Naive thymus-derived CD8-positive, alpha-beta T cell (primary cell): ENCODE measurements at places on chromosomes 4 and X.

DNA sequence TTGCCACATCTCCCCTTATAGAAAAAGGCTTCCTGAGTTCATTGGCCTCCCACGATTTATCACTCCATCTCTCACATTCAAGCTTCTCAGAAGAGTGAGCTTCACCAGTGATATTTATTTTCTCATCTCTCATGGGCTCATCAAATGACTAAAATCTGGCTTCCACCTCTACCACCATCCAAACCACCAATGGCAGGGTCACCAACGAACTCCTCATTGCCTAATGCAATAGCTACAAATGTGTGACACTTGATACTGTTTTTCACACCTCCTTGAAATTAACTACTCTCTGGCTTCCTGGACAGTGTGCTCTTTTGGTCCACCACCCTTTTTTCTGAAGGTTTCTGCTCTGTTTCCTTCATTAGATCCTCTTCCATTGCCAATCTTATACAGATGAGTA, 129.0 kb downstream of the SH2D1A start:
- no peak for DNase-seq

- no peak for DNase-seq
Measured at GRCh38 chr4:40858962-40859361, 109.2 kb downstream of the NSUN7 start.

- DNase-seq = no peak
Measured at GRCh38 chr4:38129460-38130227, 169.4 kb downstream of the PTTG2 start.

DNA sequence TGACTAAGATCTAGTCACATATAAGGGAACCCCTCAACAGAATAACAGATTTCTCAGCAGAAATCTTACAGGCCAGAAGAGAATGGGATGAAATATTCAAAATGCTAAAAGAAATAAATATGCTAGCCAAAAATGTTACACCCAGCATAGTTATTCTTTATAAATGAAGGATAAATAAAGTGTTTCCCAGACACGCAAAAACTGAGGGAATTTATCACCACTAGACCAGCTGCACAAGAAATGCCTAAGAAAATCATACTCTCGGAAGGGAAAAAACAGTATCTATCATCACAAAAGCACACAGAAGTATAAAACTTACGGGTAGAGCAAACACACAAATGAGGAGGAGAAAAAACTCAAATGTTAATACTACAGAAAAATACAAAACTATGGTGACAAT, 162.1 kb downstream of the HHIP start:
- DNase-seq = no peak

GRCh38 chrX:72238183-72238582, 644 bp downstream of the ERCC6L start:
- no peak for DNase-seq

DNA sequence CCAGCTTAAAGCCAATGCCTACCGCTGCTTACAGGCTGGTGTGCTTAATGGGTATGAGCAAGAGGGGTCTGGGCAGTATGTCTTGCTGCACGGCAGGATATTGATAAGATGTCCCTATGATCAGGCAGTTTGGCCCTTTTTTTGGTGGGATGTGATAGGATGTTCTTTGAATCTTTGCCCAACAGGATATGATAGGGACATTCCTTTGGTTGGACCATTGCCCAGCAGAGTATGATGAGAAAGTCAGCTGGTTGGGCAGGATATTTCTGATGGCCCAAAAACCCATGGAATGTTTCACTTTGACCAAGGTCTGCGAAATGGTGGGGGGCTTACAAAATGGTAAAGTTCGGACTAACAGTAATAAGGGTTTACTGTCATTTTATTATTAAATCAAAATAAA, 1060.6 kb downstream of the STIM2 start:
- no peak for DNase-seq

DNA sequence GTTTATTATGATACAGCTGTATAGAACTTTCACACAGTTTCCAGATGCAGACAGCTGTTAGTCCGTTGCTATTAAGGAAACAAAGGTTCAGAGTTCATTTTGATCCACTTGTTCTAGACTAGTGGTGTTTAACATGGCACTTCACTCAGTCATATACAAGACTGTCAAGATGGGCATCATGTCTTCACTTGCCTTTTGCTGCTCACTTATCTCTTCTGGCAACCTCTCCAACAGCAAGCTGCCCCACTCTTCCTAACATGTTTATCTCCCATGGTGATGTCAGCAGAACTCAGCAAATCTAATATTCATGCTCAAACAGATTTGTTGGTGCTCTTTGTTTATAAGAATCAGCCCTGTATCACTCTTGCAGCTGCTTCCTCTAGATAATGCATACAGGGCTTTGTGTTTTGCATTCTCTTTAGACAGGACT, 236.2 kb upstream of the HAND2 start:
- DNase-seq = no peak

- DNase-seq = no peak
Measured at GRCh38 chr4:82811392-82811791, 12.8 kb upstream of the SCD5 start.

GRCh38 chr4:108396900-108397497, 223.4 kb upstream of the RPL34 start:
- DNase-seq = no peak

- DNase-seq = no peak
Measured at GRCh38 chr4:17595471-17596005, 18.5 kb downstream of the LAP3 start.

GRCh38 chr4:112357897-112358296, 60.7 kb downstream of the ALPK1 start:
- DNase-seq = no peak

DNA sequence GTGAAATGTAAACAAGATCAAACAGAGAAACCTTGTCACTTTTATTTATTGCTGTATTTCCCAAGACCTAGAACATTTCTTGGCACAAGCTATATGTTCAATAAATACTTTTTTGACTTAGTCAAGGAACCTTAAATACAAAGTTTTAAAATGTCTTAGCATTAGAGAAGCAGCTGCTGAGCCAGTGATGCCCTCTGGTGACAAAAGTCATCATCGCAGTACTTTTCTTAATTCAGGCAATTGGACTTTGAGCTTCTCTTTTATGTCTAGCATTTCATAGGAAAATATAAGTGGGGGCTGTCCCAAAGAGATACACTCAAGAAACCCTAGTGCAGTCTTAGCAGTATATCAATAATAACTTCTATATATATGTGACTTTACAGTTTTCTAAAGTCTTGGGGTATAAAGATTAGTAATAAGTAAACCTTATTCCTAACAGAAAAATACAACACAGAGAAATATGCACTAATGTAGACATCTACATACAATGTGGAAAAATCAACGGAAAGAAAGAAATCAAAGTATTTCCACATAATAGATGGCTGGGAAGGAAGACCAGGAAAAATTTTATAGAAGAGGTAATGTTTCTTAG, 118.4 kb downstream of the DTHD1 start:
- no peak for DNase-seq

DNA sequence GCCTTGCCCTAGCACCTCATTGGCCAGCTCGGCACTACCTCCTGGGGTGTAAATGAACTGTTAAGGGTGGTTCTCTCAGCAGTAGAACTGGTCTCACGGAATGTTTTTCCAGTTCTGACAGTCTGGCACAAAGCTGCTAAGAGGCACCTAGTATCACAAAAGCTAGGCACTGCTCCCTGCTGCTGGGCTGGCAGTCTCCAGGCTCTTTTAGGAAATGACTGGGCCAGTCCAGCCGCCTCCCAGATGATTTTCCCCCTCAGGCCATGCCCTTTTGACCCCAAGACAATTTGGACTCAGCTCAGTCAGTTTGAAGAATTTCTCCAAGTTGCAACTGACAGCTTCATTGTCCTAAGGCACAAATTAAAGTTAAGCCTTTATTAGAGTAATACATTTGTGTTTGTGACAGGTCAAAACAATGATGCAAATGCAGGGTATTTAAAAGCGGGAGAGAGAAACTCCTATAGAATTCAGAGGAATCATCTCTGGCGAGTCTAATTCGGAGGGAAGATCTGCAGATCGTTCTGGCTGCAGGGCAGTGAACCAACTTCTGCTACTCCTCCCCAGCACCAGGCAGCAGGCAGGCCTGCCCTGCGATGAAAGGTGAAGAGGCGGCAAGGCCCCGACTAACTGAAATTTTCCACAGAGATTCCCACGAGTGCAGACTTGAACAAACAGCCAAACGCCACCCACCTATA, 7.9 kb downstream of the FRMD7 start:
- no peak for DNase-seq

DNA sequence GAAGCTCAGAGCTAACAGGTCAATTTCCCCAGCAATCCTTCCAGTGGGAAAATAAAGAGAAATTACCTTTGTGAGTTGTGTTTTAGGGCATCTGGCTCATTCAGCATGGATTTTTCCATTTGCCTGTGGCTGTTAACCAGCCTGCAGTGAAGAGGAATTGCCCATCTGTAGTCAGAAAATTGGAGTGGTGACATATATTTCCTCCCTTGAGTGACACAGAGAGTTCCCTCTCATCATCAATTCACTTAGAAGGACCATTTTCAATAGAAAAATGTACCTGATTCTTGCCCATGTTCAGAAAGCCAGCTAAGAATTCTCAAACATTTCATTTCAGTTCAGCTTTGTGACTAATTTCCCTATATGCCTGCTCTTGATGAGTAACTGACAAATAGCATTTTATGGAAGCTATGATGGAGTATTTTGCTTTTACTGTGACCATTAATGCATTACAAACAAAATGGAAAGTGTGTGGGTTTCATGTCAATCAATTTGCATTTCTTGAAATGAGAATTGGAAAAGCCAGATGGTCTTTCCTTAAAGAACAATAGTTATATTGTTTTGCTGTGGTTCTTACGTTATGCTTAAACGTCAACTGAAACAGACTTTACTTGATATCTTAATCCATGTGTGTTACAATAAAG, 155.8 kb downstream of the NWD2 start:
- DNase-seq = no peak

DNA sequence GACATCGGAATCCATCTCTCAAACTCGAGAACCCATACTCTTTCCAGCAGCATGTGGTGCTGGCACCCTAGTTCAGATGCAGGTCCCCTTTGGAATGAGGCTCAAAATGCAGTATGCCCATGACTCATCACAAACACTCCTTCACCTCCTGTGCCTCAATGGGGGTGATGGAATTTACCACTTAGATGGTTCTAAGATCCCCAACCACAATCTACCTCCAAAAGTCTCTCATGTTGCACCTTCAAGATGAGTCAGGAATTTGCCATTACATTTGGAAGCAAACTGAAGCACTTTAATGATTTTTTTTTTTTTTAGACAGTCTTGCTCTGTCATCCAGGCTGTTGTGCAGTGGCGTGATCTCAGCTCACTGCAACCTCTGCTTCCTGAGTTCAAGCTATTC, 8.5 kb upstream of the MID1 start:
- no peak for DNase-seq

- DNase-seq = no peak
Measured at GRCh38 chr4:2330091-2331042, 68.5 kb upstream of the MXD4 start.

- no peak for DNase-seq
Measured at GRCh38 chr4:26748811-26749210, 111.8 kb upstream of the STIM2 start.

- no peak for DNase-seq
Measured at GRCh38 chrX:70087857-70088630, 25.8 kb downstream of the OTUD6A start.

- no peak for DNase-seq
Measured at GRCh38 chrX:40987413-40987812, 97.8 kb upstream of the USP9X start.

GRCh38 chr4:140305053-140305452, 68.4 kb upstream of the SCOC start:
- no peak for DNase-seq

DNA sequence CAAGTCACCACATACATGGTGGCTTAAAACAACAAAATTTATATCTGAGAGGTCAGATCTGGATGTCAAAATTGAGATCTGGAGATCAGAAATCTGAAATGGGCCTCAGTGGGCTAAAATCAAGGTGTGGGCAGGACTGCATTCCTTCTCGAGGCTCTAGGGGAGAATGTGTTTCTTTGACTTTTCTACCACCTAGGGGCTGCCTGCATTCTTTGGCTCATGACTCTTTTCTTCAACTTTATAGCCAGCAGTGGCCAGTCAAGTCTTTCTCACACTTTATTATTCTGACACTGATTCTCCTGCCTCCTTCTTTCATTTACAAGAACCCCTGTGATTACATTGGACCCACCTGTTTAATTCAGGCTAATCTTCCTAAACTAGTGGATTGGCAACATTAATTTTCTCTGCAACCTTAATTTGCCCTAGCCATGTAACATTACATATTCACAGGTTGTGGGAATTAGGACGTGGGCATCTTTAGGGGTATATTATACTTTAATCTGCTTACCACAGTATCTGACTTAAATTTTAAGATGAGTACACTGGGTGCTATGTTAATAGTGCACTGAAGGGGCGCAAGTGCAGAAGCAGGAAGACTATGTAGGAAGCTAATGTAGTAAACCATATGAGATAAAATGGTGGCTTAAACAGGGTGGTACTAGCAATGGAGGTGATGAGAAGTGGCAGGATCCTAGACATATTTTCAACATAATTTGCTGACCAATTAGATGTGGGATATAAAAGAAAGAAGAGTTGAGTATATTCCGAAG, 188.0 kb downstream of the SLC4A4 start:
- DNase-seq = no peak

DNA sequence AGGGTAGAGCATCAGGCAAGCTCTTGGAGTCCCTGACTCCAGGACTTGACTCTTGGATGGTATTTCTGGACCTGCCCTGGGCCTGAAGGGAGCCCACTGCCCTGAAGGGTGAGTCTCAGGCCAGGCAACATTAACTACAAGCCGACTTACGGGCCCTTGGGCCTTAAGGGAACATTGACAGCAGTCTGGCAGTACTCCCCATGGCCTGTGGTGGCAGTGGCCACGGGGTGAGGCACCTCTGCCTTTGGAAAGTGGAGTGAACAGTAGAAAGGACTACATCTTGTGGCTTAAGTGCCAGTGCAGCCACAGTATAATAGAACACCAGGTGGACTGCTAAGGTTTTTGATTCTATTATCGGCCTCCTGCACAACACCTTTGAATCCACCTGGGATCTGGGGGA, 36.3 kb downstream of the SH3BGRL start:
- DNase-seq = no peak

DNA sequence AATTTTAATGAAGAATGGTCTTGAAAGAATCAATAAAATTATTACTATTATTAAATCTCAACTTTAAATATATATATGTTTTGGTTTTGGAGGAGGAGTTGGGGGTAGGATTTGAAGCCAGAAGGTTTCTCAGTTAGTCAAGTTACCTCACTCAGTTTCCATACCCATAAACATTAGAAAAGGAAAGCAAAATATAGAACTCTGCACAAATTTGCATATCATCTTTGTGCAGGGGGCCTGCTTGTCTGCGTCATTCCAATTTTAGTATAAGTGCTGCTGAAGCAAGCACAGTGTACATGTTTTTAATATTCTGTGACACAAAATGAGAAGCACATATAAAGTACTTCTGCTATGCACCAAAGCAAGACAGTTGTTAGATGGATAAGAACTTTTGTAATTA, 47.5 kb upstream of the SCRG1 start:
- DNase-seq = no peak

DNA sequence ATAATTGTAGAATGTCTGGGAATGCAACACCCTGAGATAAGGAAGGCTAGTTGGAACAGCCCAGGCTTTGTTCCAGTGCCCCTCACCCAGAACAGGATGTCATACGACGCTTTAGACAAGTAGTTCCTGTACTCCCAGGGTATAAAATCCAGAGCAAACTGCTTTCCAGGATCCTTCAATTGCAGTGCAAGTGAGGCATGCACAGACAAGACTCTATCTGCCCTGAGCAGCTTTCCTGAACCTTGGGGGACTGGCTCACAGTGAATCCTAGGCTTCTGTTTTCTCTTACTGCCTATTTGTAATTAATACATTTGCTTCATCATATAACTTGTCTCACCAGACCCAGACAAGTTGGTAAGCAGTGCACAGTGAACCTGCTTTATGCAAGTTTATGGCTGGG, 48.4 kb upstream of the IL9R start:
- DNase-seq = no peak
